ENCODE measurements at places on chromosomes 12 and 14. TPM values are rescaled to one million over a fixed set of nuclear protein-coding genes. Genes with fewer than 3 reads are reported as not detected.

ACOT6 gene
- total RNA-seq: not detected

PTCSC3 gene
- total RNA-seq: not detected

DNA sequence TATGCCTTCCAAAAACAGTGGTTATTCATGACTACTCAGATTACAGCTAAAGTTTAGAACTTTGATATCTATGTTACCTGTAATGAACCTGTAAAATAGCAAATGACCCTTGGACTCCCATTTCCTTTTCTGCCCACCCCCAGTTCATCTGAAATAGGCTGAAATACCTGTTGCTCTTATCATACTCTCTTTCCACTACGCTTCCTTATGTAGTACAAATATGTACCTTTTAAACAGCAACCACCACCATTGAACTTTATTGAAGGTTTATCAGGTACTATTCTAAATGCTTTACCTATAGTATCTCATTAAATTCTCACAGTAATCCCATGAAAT is 239.7 kb downstream of the SSPN start:
- peak overlapping the region; percentile 22 for H3K27ac ChIP-seq
- H3K4me3 ChIP-seq: no peak overlapping the region
- H3K36me3 ChIP-seq: peaks cover 26% of the 10 kb centered on the region
- H3K27me3 ChIP-seq: no peaks in the 10 kb centered on the region
- no peak for DNase-seq
- no peaks in the 10 kb centered on the region for H3K4me1 ChIP-seq

ZNF385A gene
- 5.0 TPM for total RNA-seq

GRCh38 chr14:100854435-100854834 is 28.5 kb downstream of the MEG3 start:
- no peaks in the 10 kb centered on the region for H3K27me3 ChIP-seq
- no peak overlapping the region for H3K27ac ChIP-seq
- no peak for DNase-seq

AMDHD1 gene
- 0.61 TPM for total RNA-seq

- H3K27ac ChIP-seq: peak overlapping the region; percentile 42
- H3K4me1 ChIP-seq: peaks cover 12% of the 10 kb centered on the region
- H3K36me3 ChIP-seq: no peaks in the 10 kb centered on the region
- H3K27me3 ChIP-seq: peaks cover 24% of the 10 kb centered on the region
- DNase-seq: no peak
Observed at GRCh38 chr12:52243856-52244614, 11.0 kb downstream of the KRT7 start.

RNASE3 gene
- total RNA-seq: not detected

GRCh38 chr12:91887957-91888356 is 257.7 kb downstream of the BTG1 start:
- no peaks in the 10 kb centered on the region for H3K36me3 ChIP-seq
- H3K27ac ChIP-seq: no peak overlapping the region
- H3K4me3 ChIP-seq: no peak overlapping the region
- no peak for DNase-seq

CCDC197 gene
- total RNA-seq: not detected

DHRS4L2 gene
- total RNA-seq: 12.7 TPM

DNA sequence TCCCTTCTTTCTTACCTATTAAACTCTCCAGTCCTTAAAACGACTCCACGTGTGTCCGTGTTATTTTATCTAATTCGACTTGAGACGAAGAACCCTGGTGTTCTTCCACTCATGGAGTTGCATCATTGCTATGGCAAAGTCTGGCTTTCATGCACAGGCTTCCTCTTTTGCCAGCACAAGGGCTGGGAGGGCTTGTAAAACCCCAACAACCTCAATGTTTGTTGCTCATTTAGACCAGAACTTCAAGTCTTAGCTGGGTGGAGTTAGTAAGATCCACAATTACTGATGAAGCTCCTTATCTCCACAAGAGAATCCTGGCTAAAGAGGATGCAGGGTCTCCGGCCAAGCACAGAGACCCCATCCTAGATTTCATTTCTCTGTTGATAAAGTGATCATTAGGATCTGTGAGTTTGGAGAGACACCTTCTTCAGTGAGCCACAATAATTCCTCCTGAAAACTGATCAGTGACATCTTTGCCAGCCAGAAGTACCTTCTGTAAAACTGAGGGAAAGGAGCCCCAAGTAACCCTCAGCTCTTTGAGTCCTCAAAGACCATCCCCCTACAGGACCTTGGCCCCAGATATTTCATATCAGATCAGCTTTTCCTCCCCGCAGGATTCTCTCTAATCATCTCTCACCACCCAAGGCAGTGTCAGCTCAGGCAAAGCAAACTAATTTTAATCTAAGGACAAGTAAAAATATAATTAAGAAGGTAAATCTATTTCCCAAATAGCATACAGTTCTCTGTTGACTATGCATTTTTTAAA is 514.6 kb downstream of the FUT8 start:
- no peak for DNase-seq
- H3K4me3 ChIP-seq: no peak overlapping the region
- peaks cover 16% of the 10 kb centered on the region for H3K27me3 ChIP-seq
- H3K27ac ChIP-seq: no peak overlapping the region

GRCh38 chr12:122021193-122021821 is 377 bp upstream of the BCL7A start:
- DNase-seq: no peak
- H3K27me3 ChIP-seq: peaks cover 2% of the 10 kb centered on the region
- peak overlapping the region; percentile 88 for H3K27ac ChIP-seq
- peaks cover 39% of the 10 kb centered on the region for H3K4me1 ChIP-seq
- H3K36me3 ChIP-seq: peaks cover 8% of the 10 kb centered on the region

DNA sequence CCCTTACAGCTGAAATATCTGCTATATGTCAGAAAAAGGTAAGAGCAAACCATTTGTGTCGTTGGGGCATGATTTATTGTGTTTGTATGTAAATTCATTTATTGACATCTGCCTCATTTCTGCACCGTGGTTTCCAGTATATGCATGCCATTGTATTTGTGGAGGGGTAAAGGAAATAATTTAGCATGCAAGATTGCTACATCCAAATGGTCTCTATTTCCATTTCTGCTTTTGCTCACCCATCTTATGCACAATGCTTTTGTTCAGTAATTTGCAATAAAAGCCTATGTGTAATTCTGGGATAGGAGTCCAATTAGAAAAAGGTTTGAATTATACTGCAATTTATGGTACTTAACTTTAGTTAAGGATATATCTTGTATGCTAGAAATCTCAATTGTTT is 101.8 kb downstream of the UNC79 start:
- no peaks in the 10 kb centered on the region for H3K36me3 ChIP-seq
- H3K4me3 ChIP-seq: no peak overlapping the region
- DNase-seq: no peak
- H3K27me3 ChIP-seq: no peaks in the 10 kb centered on the region
- H3K27ac ChIP-seq: no peak overlapping the region
- peaks cover 30% of the 10 kb centered on the region for H3K4me1 ChIP-seq

- peaks cover 2% of the 10 kb centered on the region for H3K27me3 ChIP-seq
- no peak overlapping the region for H3K4me3 ChIP-seq
- no peak overlapping the region for H3K27ac ChIP-seq
- no peak for DNase-seq
- H3K36me3 ChIP-seq: no peaks in the 10 kb centered on the region
- peaks cover 18% of the 10 kb centered on the region for H3K4me1 ChIP-seq
Observed at GRCh38 chr12:123530668-123531067, 2.9 kb downstream of the RILPL1 start.

ST8SIA1 gene
- not detected for total RNA-seq

- peaks cover 34% of the 10 kb centered on the region for H3K36me3 ChIP-seq
- no peak for DNase-seq
- no peak overlapping the region for H3K27ac ChIP-seq
Observed at GRCh38 chr12:89701606-89702206, 6.9 kb downstream of the ATP2B1 start.

KRT85 gene
- total RNA-seq: not detected

GRCh38 chr12:91387461-91388134 is 205.0 kb upstream of the DCN start:
- H3K27me3 ChIP-seq: peaks cover 14% of the 10 kb centered on the region
- no peak overlapping the region for H3K27ac ChIP-seq

DNA sequence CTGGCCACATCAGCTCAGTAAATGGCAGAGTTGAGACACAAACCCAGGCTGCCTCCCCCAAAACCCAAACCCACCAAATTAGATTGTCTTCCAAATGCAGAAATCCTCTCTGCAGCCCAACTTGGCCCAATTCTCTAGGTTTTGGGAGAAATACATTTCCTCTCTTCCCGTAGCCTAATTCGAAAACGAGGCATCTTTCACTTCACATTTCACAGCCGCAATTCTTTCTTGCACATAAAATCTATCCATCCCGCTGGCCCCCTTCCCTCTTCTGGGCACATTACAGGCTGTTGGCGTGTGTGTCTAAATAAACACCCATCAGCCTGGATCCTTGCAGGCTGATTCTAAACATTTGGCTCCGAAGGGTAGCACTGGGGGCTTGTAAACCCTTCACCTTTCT is 83.8 kb upstream of the VRK1 start:
- peaks cover 4% of the 10 kb centered on the region for H3K27me3 ChIP-seq
- DNase-seq: no peak
- no peaks in the 10 kb centered on the region for H3K4me1 ChIP-seq
- H3K36me3 ChIP-seq: no peaks in the 10 kb centered on the region
- no peak overlapping the region for H3K27ac ChIP-seq
- H3K4me3 ChIP-seq: no peak overlapping the region

DNA sequence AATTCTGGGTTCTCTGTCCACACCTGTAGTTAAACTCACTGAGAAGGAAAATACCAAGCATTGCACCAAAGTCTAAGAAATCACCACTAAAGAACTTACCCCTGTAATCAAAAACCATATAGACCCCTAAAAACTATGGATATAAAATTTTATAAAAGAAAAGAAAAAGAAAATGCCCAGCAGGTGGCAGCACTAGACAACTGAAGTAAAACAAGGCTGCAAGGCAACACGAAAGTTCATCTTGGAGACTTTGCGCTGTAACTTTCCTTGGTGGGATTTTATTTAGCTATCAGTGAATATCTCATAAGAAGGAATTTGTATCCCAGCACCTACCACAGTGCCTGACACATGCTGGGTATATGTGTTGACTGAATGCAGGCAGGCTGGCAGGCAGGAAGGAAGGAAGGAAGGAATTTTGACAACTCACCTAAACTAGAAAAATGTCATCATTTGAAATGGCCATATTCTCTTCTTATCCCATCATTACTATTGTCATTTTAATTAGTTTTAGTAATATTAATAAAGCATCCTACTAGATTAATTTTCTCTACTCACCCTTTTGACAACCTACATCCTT is 68.2 kb upstream of the ETV6 start:
- H3K27ac ChIP-seq: no peak overlapping the region
- H3K27me3 ChIP-seq: peaks cover 2% of the 10 kb centered on the region
- no peak overlapping the region for H3K4me3 ChIP-seq
- peaks cover 11% of the 10 kb centered on the region for H3K4me1 ChIP-seq
- H3K36me3 ChIP-seq: no peaks in the 10 kb centered on the region

DNA sequence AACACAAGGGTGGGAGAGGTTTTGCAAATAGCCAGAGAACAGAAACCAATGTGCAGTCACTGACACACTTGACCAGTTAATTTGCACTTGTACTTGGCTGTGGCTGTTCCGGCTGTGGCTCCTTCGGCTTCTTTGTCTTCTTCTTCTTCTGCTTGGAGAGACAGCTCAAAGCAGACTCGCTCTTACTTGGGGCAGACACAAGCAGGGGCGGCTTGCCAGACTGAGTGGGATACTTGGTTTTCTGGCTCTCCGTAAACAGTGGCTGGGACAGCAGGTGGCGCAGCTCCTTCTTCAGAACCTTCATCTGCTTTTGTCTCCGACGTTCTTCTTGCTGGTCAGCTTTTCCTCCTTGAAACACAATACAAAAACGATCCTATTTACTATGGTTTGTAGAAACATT is 25.0 kb downstream of the OTUB2 start:
- no peak for DNase-seq
- no peaks in the 10 kb centered on the region for H3K27me3 ChIP-seq
- no peak overlapping the region for H3K27ac ChIP-seq
- peaks cover 86% of the 10 kb centered on the region for H3K36me3 ChIP-seq

CCDC175 gene
- not detected for total RNA-seq

NEUROD4 gene
- total RNA-seq: not detected

JAG2 gene
- 0.44 TPM for total RNA-seq

DNA sequence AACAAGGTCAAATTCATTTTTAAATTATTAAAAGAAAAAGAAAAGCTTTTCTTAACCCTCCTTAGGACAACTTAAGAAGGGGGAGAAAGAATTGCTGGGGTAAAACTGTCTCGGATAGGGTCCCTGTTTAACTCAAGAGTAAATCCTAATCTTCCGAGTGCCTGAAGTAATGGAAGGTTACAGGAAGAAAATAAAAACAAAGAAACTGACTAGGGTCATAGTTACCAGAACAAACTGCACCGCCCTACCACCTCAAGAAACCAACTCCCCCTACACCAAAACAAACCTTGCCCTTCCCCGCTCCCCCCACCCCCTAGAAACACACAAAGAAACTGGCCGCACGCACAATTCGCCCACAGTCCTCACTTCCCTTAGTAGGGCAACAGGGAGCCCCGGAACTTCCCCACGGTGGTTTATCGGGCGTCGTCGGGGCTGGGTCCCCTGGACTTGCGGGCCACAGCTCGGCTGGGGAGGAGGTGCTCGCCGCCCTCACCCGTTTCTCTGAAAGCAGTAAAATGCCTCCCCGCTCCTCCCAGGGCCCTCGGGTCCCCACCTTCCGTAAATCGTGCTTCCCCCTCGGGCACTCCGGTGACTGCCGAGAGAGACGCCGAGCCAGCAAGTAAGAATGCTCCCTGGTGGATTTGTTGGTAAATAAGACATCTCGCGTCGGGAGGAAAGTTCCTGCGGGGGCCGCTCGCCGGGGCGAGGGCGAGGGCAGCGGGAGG is 2.4 kb downstream of the SINHCAF start:
- peaks cover 19% of the 10 kb centered on the region for H3K36me3 ChIP-seq
- H3K27me3 ChIP-seq: no peaks in the 10 kb centered on the region
- peak overlapping the region; percentile 97 for H3K27ac ChIP-seq
- peak; percentile 71 for DNase-seq

DNA sequence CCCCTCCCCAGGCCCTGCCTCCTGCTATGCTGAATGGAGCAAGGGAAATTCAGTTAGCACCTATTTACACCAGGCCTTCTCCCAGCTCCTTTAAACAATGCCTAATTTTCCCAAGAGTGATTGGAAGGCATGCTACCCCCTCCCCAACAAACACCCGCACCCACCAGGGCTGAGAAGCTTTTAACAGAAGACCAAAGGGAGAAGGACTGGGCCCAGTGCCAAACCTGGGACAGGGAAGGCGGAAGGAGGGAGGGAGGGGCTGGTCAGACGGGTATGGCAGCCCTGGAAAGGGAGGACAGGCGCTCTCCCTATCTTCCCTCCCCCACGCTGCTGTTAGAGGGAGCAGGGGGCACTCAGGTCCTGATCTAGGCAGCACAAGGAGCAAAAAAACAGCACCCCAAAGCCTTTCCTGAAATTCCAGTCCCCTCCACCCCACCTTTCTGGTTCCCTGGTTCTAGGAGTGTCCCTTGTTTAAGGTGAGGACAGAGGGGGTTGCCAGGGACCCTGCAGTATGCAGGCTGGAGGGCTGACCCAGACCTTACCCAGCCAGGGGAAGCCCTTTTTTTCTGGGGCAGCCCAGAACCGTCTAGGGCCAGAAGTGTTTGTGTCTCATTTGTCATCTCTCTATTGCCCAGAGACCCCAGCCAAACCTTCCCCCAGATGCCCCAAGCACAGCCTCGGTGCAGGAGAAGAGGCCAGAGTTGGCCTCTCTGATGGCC is 2.4 kb upstream of the KRT8 start:
- peaks cover 17% of the 10 kb centered on the region for H3K27me3 ChIP-seq
- H3K4me3 ChIP-seq: no peak overlapping the region
- DNase-seq: no peak
- no peaks in the 10 kb centered on the region for H3K36me3 ChIP-seq
- H3K27ac ChIP-seq: no peak overlapping the region

MAP1LC3B2 gene
- 1.0 TPM for total RNA-seq

PTGER2 gene
- 0.12 TPM for total RNA-seq

PIWIL1 gene
- not detected for total RNA-seq

MYH6 gene
- total RNA-seq: not detected

Measured in activated B cell treated with CpG ODN at 0.5 μM for 24 hours (primary cell).